ENCODE measurements at places on chromosomes 5 and 9.

DNA sequence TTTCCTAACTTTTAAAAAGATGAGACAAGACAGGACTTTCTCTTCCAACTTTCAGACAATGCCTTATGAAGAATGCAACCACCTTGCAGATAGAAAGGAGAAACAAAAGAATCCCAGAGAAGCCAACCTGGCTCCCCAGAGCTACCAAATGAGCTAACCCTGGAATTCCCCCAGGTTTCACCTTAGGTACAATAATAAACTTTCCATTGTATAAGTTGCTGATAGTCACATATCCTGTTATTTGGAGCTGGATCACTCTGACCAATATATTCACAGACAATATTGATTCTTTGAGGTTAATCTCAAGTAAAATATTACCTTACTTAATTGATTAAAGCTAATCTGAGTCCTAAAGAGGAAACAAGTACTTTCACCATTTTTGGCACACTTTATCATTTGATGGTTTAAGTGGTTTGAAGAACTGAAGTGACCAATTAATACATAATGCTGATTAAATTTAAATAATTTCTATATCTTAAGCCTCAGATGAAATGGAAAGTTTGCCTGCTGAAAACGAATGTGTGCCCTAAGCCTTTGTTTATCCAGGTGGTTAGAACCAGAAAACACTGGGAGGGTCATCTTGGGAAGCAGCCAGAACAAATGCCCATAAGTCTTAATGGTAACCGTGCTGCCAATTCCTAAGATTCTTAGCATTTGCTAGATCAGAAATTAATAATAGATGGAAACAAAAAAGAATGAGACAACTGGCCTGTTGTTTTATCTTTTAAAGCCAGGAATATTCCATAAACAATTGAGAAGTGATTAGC is 159.6 kb upstream of the SLC12A2 start:
- no peak for DNase-seq

- no peak for DNase-seq
Measured at GRCh38 chr9:134329886-134330285, 3.6 kb downstream of the RXRA start.

DNA sequence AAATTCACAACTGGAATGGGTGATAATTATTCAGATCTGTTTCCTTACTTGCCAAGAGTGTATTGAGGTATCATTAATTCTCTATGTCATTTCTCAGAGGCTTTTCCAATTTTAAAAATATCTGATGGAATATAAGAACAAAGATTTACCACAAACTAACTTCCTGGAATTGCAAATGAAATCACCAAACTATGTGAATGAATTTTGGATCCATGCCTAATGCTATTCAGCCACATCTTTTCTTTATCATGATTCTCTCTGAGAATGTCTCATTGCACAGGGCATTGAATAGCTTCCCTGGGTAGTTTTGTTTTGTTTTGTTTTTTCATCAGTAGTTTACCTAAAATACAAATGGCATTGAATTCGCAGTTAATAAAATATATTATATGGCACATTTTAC is 146.9 kb upstream of the FBN2 start:
- DNase-seq, result no peak

DNA sequence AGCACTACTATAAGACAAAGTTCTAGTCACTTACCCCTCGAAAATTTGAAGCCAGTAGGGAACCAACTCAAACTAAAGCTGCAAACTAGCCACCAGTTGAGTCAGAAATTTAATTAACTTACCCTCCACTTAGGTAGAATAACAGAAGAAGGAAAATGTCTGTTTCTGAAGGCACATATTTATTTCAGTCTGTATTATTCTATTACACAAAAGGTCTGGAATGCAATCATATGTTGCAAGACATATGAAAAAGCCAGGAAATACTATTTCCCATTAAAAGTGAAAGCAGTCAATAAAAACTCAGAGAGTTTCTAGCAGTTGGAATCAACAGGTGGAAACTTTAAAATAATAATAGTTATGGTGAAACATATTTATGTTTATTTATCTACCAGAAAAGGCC is 79.2 kb upstream of the SLCO4C1 start:
- DNase-seq, result no peak

GRCh38 chr9:93891549-93892310 is 63.4 kb downstream of the BARX1 start:
- no peak for DNase-seq

DNA sequence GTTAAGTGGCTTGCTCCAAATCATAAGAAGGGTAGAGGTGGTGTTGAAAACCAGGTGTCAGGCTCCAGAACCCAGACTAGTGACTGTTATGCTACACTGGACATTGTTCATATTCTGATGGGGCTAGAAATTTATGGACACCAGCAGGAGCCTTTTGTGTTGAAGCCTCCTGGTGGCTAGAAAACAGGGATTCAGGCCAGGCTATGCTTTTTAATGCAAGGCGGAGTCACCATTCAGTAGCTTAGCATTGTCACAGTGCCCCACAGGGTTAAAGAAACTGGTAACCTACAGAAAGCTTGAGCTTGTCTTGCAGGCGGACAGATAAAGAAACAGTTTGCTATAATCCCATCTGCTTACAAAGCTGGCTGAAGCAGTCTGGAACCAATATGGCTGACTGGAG is 23.0 kb upstream of the GOLM1 start:
- DNase-seq, result no peak

Measured in WERI-Rb-1 (cell line).